ENCODE measurements at places on chromosomes 3 and 15. TPM values are rescaled to one million over a fixed set of nuclear protein-coding genes. Genes with fewer than 3 reads are reported as not detected.

Gene EXD1
- total RNA-seq = not detected

Gene ZDHHC23
- 6.4 TPM for total RNA-seq

Gene FETUB
- total RNA-seq = not detected

Gene STRIT1
- total RNA-seq = not detected

Gene PDCD10
- 47.0 TPM for total RNA-seq

Gene C3orf20
- 0.69 TPM for total RNA-seq

Gene ISLR2
- not detected for total RNA-seq

Gene SCG5
- not detected for total RNA-seq

Gene GNAT1
- total RNA-seq = not detected

Gene H1-8
- not detected for total RNA-seq

Gene BNC1
- total RNA-seq = not detected

Gene ITIH1
- total RNA-seq = not detected

Gene TMIE
- 2.1 TPM for total RNA-seq

Gene HTR3E
- total RNA-seq = not detected

Gene B3GALNT1
- 2.3 TPM for total RNA-seq

Gene GOLGA8S
- total RNA-seq = 0.63 TPM

Gene NGRN
- total RNA-seq = 47.7 TPM

Gene PPP1R2
- total RNA-seq = 147 TPM

Gene CFAP92
- 2.0 TPM for total RNA-seq

DNA sequence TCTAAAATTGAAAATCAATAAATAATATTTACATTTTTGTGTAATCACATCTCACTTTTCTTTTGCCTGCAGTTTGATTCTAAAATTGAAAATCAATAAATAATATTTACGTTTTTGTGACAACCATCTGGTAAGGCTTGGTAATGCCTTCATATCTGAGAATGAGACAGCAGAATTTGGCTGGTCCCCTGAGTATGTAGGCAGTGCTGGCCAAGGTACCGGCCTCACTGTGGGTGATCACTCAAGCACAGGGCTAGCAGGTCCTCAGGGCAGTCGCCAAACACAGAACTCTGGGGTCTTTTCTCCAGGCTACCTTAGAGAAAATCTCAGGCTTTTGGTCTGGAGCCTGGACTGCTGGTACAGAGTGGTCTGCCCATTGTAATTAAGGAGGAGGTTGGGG lies 26.2 kb downstream of the RTP3 start:
- no peak overlapping the region for H3K4me3 ChIP-seq
- H3K36me3 ChIP-seq = no peaks in the 10 kb centered on the region
- H3K27ac ChIP-seq = no peak overlapping the region

GRCh38 chr3:57017459-57017845 lies 43.0 kb upstream of the SPATA12 start:
- H3K36me3 ChIP-seq = no peaks in the 10 kb centered on the region
- H3K4me3 ChIP-seq = no peak overlapping the region
- DNase-seq = no peak
- no peaks in the 10 kb centered on the region for H3K4me1 ChIP-seq
- peaks cover 8% of the 10 kb centered on the region for H3K27me3 ChIP-seq

- H3K4me3 ChIP-seq = no peak overlapping the region
- H3K27ac ChIP-seq = peak overlapping the region; percentile 20
- no peaks in the 10 kb centered on the region for H3K36me3 ChIP-seq
These were observed 6.3 kb upstream of the GTPBP8 start for GRCh38 chr3:112984485-112984884.

- H3K27ac ChIP-seq = peak overlapping the region; percentile 67
- H3K4me3 ChIP-seq = no peak overlapping the region
- peaks cover 77% of the 10 kb centered on the region for H3K4me1 ChIP-seq
- H3K36me3 ChIP-seq = peaks cover 53% of the 10 kb centered on the region
- no peak for DNase-seq
These were observed 36.9 kb downstream of the APBA2 start for GRCh38 chr15:28922707-28923012.

- H3K27ac ChIP-seq = no peak overlapping the region
- no peaks in the 10 kb centered on the region for H3K36me3 ChIP-seq
- H3K4me1 ChIP-seq = peaks cover 16% of the 10 kb centered on the region
- DNase-seq = no peak
These were observed 39.5 kb upstream of the IQSEC1 start for GRCh38 chr3:13112521-13113345.

GRCh38 chr15:42994546-42994945 lies 74.0 kb upstream of the TTBK2 start:
- no peak for DNase-seq
- no peak overlapping the region for H3K27ac ChIP-seq
- no peaks in the 10 kb centered on the region for H3K27me3 ChIP-seq
- H3K4me3 ChIP-seq = no peak overlapping the region

GRCh38 chr3:108835101-108835500 lies 12.5 kb downstream of the TRAT1 start:
- peaks cover 88% of the 10 kb centered on the region for H3K4me1 ChIP-seq
- H3K36me3 ChIP-seq = peaks cover 7% of the 10 kb centered on the region

- no peak overlapping the region for H3K27ac ChIP-seq
- H3K27me3 ChIP-seq = peaks cover 82% of the 10 kb centered on the region
- no peak overlapping the region for H3K4me3 ChIP-seq
- DNase-seq = no peak
- peaks cover 2% of the 10 kb centered on the region for H3K4me1 ChIP-seq
These were observed 21.6 kb upstream of the PRR23E start for GRCh38 chr3:127171320-127171719.

GRCh38 chr3:152334761-152335160 lies 66.0 kb downstream of the MBNL1 start:
- peak overlapping the region; percentile 80 for H3K27ac ChIP-seq
- H3K36me3 ChIP-seq = peaks cover 80% of the 10 kb centered on the region
- H3K27me3 ChIP-seq = no peaks in the 10 kb centered on the region
- no peak for DNase-seq
- H3K4me3 ChIP-seq = peak overlapping the region; percentile 39
- H3K4me1 ChIP-seq = peaks cover 87% of the 10 kb centered on the region

GRCh38 chr3:28242519-28242918 lies 1.1 kb downstream of the CMC1 start:
- no peaks in the 10 kb centered on the region for H3K36me3 ChIP-seq
- H3K4me3 ChIP-seq = peak overlapping the region; percentile 95
- peak overlapping the region; percentile 54 for H3K27ac ChIP-seq
- H3K4me1 ChIP-seq = peaks cover 68% of the 10 kb centered on the region
- H3K27me3 ChIP-seq = no peaks in the 10 kb centered on the region
- no peak for DNase-seq

- no peak for DNase-seq
- no peaks in the 10 kb centered on the region for H3K4me1 ChIP-seq
- no peak overlapping the region for H3K27ac ChIP-seq
- H3K27me3 ChIP-seq = peaks cover 2% of the 10 kb centered on the region
- H3K36me3 ChIP-seq = no peaks in the 10 kb centered on the region
These were observed 648.7 kb upstream of the CCDC54 start for GRCh38 chr3:106728315-106729098.

DNA sequence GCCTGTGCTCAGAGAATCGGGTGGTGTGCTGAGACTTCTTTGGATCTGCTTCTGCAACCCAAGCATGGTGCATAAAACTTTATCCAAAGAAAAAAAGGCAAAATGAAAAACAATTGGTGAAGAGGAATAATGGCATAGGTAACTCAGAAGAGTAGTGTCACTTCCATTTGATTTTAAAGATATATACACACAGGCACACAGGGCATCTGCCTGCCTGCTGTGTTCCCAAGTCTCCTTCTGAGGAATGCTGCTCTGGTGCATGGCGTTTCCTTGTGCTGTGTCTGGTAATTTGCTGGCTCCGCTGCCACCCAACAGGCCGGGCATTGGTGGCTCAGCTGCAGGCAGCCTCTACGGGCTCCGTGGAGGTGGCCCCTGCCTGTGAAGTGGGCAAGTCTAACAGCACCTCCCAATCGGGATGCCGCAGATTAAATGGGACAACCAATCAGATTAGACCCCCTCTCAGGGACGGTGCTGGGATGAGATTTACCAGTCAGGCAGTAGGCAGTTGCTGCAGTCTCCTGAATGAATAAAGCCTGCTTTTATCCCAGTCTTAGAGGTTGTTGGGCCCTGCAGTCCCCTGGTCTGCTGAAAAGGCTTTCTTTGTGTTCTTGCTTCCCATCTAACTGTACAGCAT lies 253.7 kb upstream of the RASGRP1 start:
- no peak overlapping the region for H3K27ac ChIP-seq
- H3K36me3 ChIP-seq = no peaks in the 10 kb centered on the region
- H3K27me3 ChIP-seq = peaks cover 7% of the 10 kb centered on the region
- H3K4me3 ChIP-seq = no peak overlapping the region
- no peaks in the 10 kb centered on the region for H3K4me1 ChIP-seq

DNA sequence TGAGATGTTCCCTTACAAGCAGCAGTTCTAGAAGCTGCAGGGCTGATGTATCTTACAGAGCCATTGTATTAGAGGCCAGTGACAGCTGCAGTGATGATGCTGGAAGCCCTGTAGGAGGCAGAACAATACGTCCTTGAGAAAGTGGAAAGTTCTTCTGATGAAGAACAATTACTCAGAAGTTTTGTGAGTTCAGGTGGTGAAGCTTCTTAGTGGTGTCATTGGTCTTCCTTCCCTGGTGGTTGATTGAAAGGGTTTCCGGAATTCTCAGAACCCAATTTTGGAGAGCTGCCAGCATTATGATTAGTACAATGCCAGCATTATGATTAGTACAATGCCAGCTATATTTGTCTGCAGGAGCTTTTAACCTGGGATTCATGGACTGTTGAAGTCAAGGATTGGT lies 356.4 kb downstream of the MFSD1 start:
- no peak overlapping the region for H3K4me3 ChIP-seq
- H3K36me3 ChIP-seq = no peaks in the 10 kb centered on the region
- no peak for DNase-seq
- no peak overlapping the region for H3K27ac ChIP-seq

DNA sequence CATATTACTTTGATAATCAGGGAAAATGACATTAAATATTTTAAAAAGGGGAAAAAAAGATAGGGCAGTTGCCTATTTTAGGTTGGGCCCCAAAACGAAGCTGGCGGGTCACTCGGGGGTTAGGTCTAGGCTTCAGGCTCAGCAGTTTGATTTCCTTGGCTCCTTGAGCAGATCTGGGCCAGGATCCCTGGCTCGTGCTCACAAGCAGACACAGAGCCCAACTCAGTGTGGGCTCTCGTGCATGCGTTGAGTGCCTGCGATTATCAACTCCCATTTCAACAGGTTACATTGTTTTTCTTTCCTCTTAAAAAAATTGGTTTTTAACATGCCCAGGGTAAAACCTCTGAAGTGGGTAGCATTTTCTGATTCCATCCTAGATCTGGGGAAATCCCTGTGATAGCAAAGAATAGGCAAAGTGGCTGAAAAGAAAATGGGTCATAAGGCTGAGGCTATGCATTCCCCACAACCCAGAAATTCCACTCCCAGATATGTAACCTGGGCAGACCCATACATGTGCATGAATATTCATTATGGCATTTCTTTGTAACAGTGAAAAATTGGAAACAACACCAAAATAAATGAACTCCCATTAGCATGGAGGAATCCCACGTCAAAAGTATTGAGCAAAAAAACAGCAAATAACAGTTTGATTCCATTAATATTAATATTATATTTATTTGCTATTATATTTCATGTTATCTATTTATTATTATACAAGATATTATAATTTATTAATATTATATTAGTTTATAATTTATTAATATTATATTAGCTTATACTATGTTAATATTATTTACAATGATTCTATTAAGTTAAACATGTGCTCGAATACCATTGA lies 27.8 kb downstream of the FAM43A start:
- no peak overlapping the region for H3K4me3 ChIP-seq
- DNase-seq = no peak
- H3K36me3 ChIP-seq = no peaks in the 10 kb centered on the region
- H3K27ac ChIP-seq = no peak overlapping the region

DNA sequence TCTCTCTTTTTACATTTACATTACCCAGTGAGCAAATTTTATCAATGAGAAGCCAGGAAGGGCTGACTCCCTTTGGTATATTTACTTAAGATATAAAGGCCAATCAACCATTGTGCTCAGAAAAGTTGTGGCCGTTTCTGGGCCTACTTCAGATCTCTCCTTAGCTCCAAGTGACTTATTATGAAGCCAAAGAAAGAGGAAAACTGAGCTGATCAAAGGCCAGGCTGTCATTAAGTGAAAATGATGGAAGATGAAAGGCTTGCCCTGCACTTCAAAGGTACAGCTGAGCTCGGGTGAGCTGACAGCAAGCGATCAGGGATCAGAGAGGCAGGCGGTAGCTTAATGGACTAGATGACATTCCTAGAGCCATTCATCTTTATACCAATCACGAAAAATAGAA lies 24.8 kb downstream of the VGLL4 start:
- H3K27me3 ChIP-seq = no peaks in the 10 kb centered on the region
- H3K36me3 ChIP-seq = peaks cover 4% of the 10 kb centered on the region
- no peak overlapping the region for H3K4me3 ChIP-seq
- H3K27ac ChIP-seq = no peak overlapping the region
- H3K4me1 ChIP-seq = peaks cover 34% of the 10 kb centered on the region

GRCh38 chr15:51876169-51876568 lies 46.7 kb downstream of the TMOD3 start:
- no peak overlapping the region for H3K27ac ChIP-seq
- peaks cover 4% of the 10 kb centered on the region for H3K36me3 ChIP-seq
- no peak for DNase-seq
- H3K27me3 ChIP-seq = no peaks in the 10 kb centered on the region
- H3K4me1 ChIP-seq = peaks cover 18% of the 10 kb centered on the region

DNA sequence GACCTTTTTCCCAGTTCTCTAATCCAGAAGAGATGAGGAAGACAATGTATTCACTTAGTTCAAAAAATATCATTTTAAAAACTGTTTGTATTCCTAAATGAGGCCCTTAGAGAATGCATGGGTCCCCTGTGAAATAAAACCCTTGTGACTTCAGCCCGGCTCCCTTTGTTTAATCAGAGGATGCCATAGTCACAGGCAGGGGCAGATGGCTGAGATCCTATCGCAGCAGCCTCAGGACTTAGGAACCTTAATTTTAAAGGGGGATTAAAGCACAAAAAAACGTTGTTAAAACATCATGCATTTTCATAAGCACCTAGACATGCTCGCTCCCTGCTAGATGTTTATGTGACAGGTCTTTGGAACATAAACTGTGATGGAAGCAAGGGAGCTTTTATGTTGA lies 176.6 kb downstream of the IL20RB start:
- H3K27me3 ChIP-seq = peaks cover 25% of the 10 kb centered on the region
- no peak overlapping the region for H3K4me3 ChIP-seq

DNA sequence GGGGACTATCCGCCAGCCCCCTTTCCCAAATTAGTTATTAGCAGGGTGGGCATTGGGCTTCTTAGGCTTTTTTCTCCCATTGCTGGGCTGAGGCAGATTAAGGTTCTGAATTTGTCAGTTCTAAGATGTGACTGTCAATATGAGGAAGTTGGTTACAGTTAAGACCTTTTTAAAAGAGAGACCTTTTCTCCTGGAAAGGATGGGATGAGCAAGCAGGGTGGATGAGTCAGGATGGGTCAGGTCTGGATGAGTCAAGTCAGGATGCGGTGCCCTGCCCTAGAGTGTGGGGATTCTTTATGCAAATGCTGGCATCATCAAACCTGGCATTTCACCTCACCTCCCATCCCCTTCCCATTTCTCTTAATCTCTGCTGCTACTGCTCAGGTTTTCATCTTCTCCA lies 1.9 kb downstream of the AEN start:
- DNase-seq = no peak
- peak overlapping the region; percentile 85 for H3K4me3 ChIP-seq
- H3K36me3 ChIP-seq = peaks cover 9% of the 10 kb centered on the region
- H3K4me1 ChIP-seq = peaks cover 67% of the 10 kb centered on the region

GRCh38 chr3:46947546-46947901 lies 29.0 kb downstream of the CCDC12 start:
- H3K27ac ChIP-seq = peak overlapping the region; percentile 91
- no peak for DNase-seq
- peaks cover 94% of the 10 kb centered on the region for H3K4me1 ChIP-seq
- no peaks in the 10 kb centered on the region for H3K27me3 ChIP-seq
- H3K36me3 ChIP-seq = peaks cover 25% of the 10 kb centered on the region
